ENCODE measurements at places on chromosomes 16 and 17.

DNA sequence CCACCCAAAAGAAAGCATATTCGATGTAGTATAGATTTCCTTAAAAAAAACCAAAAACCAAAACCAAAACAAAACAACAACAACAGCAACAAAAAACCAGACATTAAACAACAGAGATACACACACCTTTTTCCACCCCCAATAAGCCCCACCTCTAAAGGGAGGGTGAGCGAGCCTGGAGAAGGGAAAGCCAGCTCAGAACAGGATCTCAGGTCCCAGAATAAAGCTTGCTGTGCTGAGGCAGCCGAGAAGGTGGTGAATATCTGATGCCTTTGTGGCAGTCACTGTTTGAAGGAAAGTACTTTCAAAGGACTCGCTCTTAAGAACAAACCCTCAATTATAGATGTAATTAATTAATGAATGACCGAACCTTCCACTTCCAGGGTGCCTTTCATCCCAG, 470 bp downstream of the KRT23 start:
- DNase-seq = no peak

DNA sequence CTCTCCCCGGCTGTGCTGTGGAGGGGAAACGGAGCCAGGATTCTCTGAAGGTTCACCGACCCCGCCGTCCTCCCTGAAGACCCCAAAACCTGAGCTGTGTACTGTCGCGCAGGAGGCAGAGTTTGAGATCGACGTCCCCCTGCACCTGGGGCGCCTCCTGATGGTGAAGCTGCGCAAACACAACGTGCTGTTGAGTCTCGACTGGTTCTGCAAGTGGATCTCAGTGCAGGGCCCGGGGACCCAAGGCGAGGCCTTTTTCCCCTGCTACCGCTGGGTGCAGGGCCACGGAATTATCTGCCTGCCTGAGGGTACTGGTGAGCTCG, 62.6 kb upstream of the TEKT1 start:
- DNase-seq = peak; percentile 16

DNA sequence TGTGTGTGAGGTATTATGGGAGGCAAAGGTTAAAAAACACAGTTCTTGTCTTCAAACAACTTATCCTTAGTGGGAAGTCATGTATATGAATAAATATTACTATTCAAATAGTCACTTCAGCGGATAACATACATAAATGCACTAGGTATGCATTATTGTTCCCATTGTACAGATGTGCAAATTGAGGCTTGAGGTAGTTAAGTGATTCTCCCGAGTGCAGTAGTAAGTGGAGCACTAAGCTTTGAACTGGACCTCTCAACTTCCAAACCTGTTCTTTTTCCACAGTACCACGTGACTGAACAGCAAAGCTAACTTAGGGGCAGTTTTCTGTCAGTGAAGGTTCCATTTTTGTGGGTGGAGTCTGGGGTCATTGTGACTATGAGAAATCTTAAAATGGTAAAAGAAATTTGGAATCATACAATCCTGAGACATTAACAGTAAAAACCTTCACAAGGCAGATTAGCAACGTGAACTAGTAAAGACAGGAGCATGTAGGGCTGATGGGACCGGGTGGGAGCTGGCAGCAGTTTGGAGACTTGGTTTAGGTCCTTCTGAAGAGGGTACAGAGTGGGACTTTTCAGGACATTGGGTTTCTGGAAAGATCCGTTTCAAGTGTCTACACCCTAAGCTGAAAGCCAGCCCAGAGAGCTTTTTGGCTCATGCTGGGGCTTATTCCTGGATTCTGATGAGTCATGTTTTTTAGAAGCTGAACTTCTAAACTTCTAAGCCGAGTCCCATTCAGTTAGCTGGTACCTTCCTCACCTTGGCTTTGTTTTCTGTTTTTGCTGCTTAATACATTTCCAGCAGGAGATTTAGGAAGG, 204.9 kb downstream of the PRKCA start:
- DNase-seq = no peak

- no peak for DNase-seq
Measured at GRCh38 chr17:42547698-42548069, 5.0 kb upstream of the HSD17B1 start.

DNA sequence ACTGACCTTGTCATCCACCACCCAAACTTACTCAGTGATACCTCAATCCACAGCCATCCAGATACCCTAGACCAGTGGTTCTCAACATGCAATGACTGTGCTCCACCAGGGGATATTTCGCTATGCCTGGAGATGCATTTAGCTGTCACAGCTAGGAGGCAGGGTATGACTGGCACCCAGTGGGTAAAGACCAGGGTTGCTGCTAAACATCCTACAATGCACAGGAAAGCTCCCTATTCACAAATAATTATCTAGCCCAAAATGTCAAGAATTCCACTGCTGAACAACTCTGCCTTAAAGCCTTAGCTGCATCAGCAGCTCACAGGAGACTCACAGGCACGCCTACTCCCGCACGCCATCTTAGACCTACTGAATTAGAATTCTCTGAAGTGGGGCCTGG, 212.6 kb downstream of the GRIN2A start:
- DNase-seq = no peak

- no peak for DNase-seq
Measured at GRCh38 chr16:88310796-88311605, 71.8 kb upstream of the ZNF469 start.

DNA sequence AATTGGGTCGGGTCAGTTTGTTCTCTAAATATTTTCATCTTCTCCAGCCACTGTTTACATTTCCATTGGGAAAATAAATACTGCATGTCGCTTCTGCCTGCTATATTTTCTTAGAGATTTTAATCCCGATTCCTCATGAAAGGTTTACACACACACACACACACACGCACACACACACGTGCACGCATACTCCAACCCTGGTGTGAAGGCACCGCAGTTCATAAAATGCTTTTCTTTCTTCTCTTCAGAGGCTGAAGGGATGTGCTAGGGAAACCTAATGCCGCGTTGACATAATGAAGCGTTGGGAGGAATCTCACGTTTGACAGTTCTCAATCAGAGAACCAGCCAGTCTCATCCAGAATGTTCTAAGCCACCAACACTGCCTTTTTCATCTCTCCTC, 222.9 kb upstream of the IRX3 start:
- DNase-seq = no peak

DNA sequence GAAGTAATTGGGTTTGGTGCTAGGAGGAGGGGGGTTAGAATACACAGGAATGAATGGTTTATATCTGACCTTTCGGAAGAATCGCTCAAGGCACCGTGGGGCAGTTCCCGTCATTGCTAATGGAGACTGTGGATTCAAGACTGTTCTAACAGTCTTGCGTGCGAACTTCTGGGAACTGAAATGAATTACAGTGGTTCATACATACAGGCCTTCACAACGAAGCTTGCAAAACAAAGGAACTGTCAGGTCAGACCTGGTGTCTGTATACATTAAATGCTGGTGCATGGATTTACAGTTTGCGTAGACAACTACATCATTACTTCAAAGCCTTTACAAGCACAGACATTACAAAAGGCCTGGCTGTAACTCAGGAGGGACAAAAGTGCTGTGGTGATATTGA, 983.9 kb downstream of the CDH11 start:
- no peak for DNase-seq

DNA sequence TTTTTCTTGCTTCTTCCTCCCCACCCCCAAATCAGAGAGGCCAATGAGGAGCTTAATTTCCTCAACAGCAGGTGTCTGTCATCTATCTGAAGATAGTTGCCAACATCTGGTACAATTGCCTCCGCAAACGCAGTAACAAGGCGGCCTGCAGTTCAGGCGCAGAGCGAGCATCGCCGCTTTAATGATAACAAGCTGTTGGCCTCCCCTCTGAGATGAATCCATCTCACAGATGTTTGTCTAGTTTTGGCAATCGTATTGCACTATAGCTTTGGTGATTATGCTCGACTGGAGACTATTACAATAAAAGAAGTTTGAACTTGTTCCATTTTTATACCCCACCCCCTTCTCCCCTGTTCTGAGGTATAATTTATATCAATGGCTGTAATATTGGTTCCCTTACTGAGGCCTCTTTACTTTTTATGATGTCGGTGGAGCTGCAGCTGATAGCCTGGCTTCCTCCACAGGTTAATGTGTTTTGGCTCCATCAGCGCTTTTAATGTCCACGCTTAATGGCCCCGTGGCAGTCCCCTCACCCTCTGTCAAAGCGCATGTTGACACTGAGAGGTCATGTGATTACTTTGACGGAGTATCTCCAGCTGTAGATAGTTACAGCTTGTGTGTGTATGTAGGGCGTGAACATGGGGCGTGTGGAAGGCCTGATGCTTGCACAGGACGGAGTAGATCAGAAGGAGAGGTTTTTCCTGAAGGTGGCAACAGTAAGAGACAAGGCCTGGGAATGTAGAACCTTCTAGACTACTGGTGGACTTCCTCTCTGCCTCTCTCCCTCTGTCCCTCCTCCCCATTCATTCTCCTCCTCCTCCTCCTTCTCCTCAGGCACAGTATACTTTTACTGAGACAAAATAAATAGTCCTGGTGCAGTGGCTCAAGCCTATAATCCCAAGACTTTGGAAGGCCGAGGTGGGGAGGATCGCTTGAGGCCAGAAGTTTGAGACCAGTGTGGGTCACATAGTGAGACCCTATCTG, 164.7 kb downstream of the MSI2 start:
- no peak for DNase-seq
